Effector CD4-positive, alpha-beta T cell (primary cell): ENCODE measurements at places on chromosomes 16 and 17.

DNA sequence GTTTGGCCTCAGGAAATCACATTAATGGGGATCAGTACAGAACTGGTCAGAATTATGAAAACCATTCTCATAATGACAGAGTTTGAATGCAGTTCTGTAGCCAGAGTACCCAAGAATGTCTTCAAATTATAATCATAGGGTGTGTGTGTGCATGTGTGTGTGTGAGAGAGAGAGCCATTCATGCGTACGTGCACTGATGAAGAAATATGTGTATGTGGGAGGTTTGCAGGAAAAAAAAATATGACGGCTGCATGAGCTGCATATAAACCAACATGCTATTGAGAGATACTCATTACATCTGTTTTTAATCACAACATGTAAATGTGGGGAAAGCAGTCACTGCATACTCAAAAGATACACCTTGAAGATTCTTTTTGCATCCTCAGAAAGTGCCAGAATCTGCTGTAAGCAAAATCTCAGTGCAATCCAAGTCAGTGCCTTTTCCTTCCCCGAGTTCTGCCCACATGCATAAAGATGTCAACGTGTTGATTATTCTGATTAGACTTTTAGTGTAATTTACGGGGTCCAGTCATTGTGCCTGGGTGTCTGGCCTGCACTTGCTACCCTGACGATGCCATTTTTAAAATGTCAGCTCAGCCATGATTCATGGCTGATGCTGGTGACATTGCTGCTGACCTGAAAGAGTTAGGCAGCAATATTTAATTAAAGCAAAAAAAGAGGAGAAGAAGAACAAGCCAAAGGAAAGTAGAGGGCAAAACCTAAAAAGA is 378.7 kb upstream of the ZFHX3 start:
- DNase-seq: no peak

GRCh38 chr17:10266296-10266876 is 68.0 kb upstream of the GAS7 start:
- DNase-seq: no peak

DNA sequence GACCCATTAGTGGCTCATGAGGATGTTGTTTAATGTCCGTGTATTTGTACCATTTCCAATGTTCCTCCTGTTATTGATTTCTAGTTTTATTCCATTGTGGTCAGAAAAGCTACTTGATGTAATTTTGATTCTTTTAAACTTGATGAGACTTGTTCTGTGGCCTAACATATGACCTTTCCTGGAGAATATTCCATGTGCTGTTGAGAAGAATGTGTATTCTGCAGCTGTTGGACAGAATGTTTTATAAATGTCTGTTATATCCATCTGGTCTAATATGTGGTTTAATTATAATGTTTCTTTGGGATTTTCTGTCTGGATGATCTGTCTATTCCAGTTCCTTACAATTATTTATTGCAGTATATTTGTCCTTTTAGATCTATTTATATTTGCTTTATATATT is 2.9 kb upstream of the ABCA10 start:
- DNase-seq: no peak

GRCh38 chr16:27073733-27074132 is 7.0 kb downstream of the C16orf82 start:
- DNase-seq: no peak

DNA sequence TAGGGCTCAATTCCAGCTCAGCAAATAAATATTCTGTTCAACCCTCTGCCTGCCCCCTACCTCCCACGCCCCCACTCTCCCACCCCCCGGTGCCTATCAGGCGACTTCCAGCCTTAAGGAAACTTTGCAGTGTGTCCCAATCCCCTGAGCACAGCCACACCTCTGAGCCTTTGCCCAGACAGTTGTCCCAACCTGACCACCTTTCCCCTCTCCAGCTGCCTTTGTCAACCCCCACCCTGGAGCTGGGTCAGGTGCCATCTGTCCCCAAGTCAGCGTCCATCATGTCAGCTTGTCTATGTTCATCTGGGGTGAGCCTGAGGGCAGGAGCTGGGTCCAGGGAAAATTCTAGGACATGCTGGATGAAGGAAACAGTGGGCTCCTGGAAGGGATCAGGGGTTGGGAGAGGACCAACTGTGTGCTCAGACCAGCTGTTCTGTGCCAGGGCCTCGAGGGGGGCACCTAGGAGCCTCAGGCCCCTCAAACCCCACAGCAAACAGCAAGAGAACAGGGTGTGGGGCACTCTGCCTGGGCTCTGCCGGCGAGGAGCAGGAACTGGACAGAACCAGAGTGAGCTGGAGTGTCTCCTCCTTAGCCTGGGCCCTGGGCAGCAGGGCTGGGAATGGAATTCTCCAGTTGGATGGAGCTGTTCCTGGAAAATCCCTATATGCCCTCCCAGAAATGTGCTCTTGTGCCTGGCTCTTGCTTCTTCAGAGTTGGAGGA is 17.8 kb downstream of the CDH16 start:
- no peak for DNase-seq

DNA sequence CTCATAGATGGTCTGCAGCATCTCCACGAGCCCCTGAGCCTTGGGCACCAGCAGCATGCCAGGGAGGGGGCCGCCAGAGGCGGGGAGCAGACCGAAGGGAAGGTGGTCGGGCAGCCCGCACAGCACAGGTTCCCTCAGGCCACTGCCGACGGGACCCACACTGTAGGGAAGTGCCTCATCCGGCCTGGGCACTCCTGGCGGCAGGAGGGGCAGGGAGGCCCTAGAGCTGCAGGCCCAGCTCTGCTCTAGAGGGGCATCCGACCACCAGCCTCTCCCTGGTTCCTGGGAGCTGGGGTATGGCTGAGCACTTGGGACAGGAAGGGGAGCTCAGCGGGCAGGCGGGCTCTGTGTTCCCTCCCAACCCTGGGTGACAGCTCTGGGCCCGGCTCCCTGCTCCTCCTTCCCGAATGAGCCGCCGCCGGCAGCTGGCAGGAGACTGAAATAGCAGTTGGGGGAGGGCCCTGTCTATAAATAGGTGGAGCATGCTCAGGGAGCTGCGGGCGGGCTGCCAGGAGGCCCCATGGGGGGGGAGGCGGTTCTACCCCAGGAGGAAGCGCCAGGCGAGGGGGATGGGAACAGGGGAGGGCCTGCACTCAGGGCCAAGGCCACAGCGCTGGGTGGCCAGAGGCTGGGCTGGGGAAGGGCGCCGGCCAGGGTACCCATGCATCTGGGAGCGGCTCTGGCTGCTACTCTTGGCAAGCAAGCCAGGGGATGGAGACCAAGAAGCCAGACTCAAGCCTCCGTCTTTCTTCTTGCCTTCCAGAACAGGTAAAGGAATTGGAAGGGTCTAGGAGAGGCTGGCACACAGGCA is 12.4 kb downstream of the HDAC5 start:
- no peak for DNase-seq

DNA sequence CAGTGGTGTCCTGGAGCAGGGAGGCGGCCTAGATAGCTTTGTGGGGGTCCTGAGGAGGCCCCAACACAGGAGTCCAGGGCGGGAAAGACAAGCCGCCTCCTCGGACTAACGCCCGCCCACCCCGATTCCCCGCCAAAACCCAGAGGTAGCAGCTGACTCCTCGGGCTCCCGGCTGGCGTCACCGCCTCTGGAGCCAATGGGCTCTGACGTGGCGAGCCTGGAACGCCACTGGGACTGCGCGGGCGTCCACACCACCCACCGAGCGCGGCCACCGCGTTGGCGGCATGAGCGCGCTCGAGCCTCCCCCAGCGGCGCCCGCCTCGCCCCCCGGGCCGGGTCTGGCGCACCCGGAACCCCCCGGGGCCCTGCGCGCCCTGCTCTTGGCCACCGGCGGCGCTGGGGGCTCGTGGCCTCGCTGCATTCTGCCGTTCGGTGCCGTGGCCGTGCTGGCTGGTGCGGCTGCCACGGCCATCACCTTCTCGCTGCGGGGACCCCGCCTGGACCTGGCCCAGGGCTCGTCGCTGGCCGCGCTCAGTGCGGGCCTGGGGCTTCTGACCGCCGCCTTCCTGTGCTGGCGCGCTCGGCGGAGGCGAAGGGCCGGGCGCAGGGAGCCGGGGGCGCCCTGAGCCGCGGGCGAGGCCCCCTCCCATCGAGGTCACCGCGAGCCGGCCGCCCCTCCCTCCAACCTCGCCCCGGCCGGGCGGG is 3.4 kb upstream of the NTN3 start:
- no peak for DNase-seq

GRCh38 chr16:71840052-71840451 is 5.7 kb upstream of the ATXN1L start:
- no peak for DNase-seq

DNA sequence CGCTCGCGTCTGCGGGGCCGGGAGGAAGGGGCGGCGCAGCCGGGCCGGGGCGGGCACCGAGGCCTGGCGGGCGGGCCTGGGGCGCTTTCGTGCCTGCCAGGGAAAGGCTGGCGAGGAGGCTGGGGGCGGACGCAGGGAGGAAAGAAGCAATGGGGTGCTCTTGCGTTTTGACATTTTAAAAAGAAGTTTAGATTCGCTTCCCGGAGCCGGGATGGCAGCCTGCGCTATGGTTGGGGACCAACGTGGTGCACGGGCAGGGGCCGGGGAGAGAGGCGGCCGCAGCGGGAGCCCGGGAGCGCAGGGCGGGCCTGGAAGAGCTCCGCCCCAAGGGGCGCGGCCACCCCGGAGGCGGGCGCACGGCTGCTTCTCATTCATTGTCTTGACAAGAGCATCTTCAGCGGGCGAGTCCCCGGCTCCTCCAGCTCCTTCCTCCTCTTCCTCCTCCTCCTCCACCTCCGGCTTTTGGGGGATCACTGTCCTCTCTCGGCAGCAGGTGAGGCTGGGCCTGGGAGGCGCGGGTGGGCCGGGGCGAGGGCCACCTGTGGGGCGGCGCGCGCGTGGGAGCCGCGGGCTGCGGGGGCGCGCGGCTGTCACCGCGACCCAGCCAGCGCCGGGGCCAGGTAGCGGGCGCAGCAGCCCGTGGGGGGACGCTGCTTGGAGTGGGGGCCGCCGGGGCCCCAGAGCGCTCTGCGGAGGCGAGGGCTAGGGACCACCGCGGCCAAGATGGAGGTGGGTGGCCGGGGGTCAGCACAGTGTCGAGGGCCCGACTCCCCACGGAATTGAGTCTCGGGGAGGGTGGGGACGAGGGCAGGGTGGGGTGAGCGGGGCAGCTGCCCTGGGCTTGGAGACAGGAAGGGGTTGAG is at the start of gene CORO1A:
TSS of gene CORO1A (plus strand) at position 370 of the 863 bp plus-strand sequence. CDS start 1,608 bp downstream, outside the sequence.
- peak; percentile 77 for DNase-seq

DNA sequence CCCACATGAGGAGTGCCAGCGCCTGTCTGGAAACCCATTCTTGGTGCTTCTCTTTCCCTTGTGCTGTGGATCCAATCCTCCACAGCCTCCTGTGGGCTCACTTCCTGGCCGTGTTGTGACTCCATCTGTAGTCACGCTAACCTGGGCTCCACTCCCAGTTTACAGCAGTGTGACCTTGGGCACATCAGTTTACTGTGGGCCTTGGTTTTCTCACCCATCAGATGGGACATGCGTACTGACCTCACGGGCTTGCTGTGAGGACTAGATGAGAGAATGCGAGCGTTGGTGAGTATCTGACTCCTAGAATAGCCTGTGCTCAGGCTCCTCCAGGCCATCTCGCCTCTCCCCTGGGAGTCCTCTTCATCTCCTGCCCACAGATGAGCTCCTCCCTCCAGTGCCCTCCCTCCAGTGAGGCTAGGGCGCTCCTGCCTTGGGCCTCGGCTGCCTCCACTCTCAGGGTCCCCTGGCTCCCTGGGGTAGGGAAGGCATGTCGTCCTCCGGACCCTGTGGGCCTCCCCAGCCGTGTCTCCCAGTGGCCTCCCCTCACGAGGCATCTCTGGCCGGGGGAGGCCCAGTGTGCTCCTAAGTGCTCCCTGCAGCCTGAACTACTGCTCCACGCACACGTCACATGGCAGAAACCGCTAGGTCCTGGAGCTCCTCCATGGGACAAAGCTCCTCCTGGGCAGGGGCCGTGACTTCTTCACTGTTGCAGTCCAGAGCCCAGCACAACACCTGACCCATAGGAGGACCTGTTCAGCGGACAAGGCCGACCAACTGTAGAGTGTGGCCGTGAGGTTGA is 5.2 kb upstream of the FOXJ1 start:
- DNase-seq: no peak

- no peak for DNase-seq
These were observed 76.6 kb downstream of the MAP2K4 start for GRCh38 chr17:12097326-12097725.

DNA sequence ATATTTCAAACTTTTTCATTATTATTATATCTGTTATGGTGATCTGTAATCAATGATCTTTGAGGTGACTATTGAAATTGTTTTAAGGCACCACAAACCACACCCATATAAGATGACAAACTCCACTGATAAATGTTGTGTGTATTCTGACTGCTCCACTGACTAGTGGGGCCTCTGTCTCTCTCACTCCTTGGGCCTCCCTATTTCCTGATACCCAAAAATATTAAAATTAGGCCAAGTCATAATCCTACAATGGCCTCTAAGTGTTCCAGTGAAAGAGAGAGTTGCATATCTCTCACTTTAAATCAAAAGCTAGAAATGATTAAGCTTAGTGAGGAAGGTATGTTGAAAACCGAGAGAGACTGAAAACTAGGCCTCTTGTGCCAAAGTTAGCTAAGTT is 23.4 kb downstream of the CYLD start:
- no peak for DNase-seq

GRCh38 chr17:36869856-36870719 is 67.2 kb upstream of the LHX1 start:
- no peak for DNase-seq

DNA sequence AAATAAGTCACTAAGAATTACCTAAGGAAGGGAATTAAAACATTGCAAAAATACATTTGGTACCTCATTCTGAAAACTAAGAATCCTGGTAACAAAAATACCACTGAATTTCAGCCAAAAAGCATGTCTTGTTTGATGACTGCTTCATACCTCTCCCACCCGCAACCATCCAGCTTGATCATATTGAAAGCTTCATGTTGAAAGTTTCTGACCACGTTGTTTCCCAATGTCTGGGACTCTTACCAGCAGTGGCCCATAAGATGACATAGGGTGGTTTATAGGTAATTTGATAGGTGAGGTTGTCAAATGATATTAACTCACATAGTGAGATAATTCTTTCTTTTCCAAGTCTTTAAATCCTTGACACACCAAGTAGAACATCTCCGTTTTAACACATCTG is 139.3 kb downstream of the CDH11 start:
- no peak for DNase-seq

DNA sequence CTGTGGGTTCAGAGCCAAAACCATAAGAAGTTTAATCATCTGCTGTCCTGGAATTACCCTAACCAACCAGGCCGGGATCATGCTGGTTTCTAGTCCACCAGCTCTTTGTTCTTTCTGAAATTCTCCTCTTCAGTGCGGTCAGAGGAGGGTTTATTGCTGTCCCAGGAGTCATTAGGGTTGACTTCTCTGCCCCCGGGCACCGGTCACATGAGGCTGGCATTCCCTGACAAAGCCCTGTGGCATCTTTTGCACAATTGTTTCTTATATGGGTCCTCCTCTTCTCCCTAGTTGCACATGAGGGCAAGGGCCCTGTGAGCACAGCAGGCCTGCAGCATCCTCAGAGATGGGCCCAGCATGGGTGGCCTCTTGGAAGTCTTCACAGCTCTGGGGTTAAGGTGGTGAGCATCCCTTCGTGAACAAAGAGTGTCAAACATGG is 243.9 kb downstream of the IRF8 start:
- no peak for DNase-seq

GRCh38 chr16:3292604-3293003 is 9.3 kb downstream of the ZNF263 start:
- DNase-seq: no peak
